CD4-positive, alpha-beta T cell treated with Interleukin-15 for 4 hours (primary cell): ENCODE measurements at places on chromosomes 11 and 22.

DNA sequence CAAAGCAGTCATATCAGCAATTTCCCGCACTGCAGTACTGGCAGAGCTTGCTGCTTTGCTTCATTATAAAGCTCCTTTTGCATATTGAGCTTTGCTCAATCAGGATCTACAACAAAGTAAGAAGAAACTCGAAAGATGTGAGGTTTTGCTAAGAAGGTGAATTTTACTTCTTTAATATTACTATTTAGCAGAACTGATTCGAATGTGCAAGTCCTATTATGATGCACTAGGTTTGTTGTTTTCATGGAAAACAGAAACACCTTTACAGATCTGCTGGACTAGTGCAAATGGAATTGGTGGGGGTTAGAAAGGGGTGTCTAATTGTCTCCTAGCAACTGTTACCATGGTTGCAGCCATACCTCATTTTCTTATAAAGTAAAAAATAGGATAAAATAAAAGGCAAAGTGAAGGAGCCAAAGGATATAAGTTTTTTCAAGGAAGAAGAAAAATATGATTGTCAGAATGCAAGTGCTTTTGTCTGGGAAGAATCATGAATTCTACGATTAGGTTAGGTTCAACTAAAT is 153.2 kb downstream of the MSANTD4 start:
- DNase-seq = no peak

DNA sequence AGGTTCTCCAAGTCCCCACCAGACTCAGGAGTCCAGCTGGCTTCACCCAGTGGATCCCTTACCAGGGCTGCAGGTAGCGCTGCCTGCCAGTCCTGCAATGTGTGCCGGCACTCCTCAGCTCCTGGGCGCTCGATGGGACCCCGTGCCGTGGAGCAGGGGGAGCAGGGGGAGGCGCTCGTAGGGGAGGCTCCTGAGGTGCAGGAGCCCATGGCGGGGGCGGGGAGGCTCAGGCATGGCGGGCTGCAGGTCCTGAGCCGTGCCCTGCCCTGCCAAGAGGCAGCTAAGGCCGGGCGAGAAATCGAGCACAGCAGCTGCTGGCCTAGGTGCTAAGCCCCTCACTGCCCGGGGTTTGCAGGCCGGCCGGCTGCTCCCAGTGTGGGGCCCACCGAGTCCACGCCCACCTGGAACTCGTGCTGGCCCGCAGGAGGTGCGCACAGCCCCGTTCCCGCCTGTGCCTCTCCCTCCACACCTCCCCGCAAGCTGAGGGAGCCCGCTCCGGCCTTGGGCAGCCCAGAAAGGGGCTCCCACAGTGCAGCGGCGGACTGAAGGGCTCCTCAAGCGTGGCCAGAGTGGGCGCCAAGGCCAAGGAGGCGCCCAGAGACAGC is 792.9 kb upstream of the CCDC179 start:
- DNase-seq = no peak

- DNase-seq = no peak
Measured at GRCh38 chr22:19904935-19905334, 36.6 kb upstream of the COMT start.

- DNase-seq = no peak
Measured at GRCh38 chr22:27273853-27274252, 527.7 kb downstream of the MN1 start.
